ENCODE measurements at places on chromosomes 2 and 18. TPM values are rescaled to one million over a fixed set of nuclear protein-coding genes. Genes with fewer than 3 reads are reported as not detected.

The GREB1L gene
- total RNA-seq = 8.6 TPM

The SCN3A gene
- total RNA-seq = 1.3 TPM

The EFEMP1 gene
- total RNA-seq = 446 TPM

The KCNF1 gene
- 0.13 TPM for total RNA-seq

The ABCG8 gene
- not detected for total RNA-seq

All from mesenteric fat pad (tissue), 1 donor.